Karpas-422 (cell line): ENCODE measurements at places on chromosomes 11 and 22.
A peak's percentile ranks its signal among the peaks of the same experiment; 100 is the strongest.

GRCh38 chr11:8368772-8369171, 105.1 kb upstream of the LMO1 start:
- DNase-seq: no peak

DNA sequence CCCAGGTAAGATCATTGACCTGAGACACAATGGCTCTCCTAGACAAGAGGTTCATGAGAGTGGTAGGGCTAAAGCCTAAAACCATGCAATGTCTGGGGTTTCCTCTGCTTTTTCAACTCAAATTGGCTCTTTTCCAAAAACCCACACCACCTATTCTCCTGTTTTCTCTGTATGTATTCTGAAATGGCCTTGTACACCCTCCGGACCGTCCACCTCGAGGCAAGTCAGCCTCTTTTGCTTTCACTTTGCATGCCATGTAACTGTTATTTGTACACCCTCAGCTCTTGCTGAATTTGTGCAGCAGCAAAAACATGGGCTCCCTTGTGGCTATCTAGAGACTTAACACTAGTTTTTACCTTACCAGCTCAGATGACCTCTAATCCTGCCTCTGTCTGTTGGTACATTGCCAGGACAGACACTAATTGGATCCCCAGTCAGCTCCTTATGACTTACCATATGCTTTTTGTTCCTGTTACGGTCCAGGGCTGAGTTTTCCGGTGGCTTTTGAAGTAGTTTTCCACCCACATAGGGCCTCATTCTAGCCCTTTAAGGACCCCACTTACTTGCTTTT, 288.0 kb downstream of the SBF2 start:
- DNase-seq: no peak

DNA sequence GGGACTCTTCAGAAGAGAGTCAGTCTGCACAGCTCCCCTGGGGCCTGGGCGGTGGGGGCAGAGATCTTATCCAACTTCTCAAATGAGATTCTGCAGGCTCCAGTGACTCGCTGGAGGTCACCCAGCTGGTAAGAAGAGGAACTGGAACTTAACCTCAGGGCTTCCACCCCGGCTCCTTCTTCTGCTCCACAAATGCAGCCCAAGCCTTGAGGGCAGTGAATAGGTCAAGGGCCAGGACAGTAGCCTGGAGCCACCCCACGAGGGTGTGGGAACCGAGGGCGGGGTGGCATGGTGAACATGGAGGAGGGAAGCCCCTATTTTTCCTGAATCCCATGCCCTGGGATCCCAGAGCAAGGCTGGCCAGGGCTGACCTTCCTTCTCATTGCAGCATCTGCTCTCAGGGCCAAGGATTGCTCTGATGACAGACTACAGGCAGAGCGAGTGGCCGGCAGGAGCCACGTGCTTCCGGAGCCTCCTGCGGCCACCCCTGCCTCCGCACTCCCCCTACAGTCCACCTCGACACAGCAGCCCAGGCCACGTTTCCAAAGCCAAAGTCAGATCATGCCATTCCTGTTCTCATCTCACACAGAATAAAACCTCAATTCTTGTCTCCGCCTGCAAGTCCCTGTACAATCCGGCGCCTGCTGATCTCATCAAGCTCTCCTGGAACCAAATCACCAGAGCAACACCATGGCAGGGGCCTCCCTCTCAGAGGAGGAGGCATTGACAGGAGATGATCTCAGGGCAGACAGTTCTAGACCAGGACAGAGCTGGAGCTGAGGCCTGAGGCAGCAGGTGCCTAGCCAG, 21.1 kb upstream of the UPK3A start:
- DNase-seq: peak; percentile 94

DNA sequence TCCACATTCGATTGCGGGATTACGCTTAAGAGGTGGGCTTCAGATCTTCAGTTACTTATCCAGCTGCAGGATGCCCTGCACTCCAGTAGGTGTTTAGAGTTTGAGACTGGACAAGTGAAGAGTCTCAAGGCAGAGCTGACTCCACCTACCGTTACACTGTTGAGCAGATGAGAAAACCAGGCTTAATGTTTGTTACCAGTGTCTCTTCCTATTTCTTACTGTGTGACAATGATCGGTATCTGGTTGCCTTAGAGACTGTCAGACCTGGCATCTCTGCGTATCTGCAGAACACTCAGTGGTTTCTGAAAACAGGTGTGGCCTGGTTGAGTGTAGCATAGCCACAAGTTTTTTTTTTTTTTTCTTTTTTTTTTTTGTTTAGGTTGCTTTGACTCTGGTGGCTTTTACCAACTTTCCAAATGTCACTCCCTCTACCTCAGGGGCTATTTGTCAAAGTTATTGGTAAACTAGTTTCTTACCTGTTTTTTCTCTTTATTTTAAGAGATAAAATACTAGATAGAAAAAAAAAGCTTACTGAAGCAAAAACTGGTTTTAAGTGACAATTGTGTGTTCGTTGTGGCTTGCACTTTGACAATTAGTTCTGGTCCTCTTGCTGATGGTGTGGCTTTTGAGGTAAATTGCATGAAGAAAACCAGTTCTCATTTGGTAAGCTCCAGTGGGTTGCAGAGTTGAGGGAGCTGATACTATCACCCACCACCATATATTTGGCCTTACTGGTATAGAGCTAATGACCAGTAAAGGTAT, 284.8 kb downstream of the ETS1 start:
- no peak for DNase-seq

- DNase-seq: no peak
These were observed 29.2 kb upstream of the KLHL35 start for GRCh38 chr11:75462117-75462653.

GRCh38 chr11:103047837-103048236, 44.1 kb downstream of the DCUN1D5 start:
- no peak for DNase-seq

DNA sequence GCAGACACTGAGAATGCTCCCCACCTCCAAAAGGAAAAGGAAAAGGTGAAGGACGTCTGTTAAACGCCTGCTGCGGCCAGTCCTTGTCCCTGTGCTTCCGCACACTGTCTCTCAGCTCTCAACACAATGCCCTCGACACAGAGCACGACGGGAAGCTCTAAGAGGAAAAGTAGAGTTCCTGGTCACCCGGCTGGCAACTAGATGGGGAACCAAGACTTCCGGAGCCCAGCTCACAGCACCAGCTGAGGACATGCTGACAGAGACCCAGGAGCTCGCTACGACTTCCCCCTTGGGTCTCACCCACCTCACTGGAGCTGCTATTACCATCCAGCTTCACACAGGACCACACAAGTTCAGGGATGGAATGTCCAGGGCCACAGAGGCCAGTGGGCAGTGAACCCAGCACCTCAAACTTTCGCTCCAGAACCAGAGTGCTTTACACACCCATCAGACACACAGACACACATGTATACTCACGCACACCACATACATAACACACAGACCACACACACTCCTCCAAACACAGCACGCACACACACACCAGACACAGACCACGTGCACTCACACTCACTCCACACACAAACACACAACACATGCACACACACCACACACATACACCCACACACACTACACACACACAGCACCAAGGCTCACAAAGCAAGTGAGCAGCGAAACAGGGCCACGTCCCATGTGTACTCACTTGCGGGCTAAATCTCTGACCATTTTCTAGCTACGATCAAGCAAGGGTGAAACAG, 9.6 kb downstream of the SULT4A1 start:
- DNase-seq: no peak

GRCh38 chr11:1863352-1864216, 10.7 kb downstream of the LSP1 start:
- no peak for DNase-seq

GRCh38 chr11:126304457-126305075, 706 bp downstream of the DCPS start:
- peak; percentile 45 for DNase-seq

GRCh38 chr11:76623884-76624419, 46.6 kb downstream of the LRRC32 start:
- no peak for DNase-seq

GRCh38 chr11:33315822-33316221, 58.6 kb downstream of the HIPK3 start:
- DNase-seq: no peak

- no peak for DNase-seq
These were observed 265.7 kb downstream of the BRD1 start for GRCh38 chr22:49561976-49562375.

GRCh38 chr11:18393581-18394274, 635 bp upstream of the LDHA start:
- DNase-seq: no peak

DNA sequence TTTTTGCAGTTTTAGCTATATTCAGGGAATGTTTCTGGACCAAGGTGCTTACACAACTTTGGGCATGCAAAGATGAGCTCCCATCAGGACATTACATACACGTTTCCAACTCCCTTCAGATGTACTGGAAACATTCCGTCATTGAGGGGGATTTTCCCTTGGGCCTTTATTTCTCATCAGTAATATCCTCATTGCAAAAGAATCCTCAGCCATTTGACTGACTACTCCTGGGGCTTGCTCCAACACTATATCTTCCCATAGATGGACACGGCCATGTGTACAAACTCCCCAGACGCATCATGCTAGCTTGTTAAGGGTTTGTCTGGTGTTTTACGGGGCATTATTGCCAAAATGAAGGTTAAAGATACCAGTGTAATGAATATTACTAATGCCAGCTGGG, 59.3 kb upstream of the NUP160 start:
- no peak for DNase-seq

DNA sequence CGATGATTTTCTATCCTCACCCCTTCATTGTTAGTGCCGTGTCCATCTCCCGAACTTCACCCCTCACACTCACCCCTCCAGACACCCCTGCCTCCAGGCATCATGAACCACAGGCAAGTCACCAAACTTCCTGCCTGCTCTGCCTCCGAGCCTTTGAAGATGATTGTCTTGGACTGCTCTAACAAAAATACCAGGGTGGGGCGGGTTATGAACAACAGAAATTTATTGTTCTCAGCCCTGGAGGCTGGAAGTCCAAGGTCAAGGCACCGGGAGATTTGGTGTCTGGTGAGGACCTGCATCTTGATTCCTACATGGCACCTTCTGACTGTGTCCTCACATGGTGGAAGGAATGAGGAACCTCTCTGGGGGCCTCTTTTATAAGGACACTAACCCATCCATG, 1508.3 kb downstream of the TBC1D22A start:
- no peak for DNase-seq
